ENCODE measurements at places on chromosomes 7 and 10. TPM values are rescaled to one million over a fixed set of nuclear protein-coding genes. Genes with fewer than 3 reads are reported as not detected.

SFTPA1 gene
- total RNA-seq, result not detected

XPNPEP1 gene
- total RNA-seq, result 240 TPM

HOXA10 gene
- total RNA-seq, result 78.9 TPM

METTL2B gene
- total RNA-seq, result 33.8 TPM

SRRM3 gene
- not detected for total RNA-seq

TAS2R5 gene
- total RNA-seq, result 0.10 TPM

CLEC5A gene
- total RNA-seq, result not detected

Measured in HT-29 (cell line).